Left renal cortex interstitium (tissue), 4 donors: ENCODE measurements at places on chromosomes 3 and 15. TPM values are rescaled to one million over a fixed set of nuclear protein-coding genes. Genes with fewer than 3 reads are reported as not detected.

DNA sequence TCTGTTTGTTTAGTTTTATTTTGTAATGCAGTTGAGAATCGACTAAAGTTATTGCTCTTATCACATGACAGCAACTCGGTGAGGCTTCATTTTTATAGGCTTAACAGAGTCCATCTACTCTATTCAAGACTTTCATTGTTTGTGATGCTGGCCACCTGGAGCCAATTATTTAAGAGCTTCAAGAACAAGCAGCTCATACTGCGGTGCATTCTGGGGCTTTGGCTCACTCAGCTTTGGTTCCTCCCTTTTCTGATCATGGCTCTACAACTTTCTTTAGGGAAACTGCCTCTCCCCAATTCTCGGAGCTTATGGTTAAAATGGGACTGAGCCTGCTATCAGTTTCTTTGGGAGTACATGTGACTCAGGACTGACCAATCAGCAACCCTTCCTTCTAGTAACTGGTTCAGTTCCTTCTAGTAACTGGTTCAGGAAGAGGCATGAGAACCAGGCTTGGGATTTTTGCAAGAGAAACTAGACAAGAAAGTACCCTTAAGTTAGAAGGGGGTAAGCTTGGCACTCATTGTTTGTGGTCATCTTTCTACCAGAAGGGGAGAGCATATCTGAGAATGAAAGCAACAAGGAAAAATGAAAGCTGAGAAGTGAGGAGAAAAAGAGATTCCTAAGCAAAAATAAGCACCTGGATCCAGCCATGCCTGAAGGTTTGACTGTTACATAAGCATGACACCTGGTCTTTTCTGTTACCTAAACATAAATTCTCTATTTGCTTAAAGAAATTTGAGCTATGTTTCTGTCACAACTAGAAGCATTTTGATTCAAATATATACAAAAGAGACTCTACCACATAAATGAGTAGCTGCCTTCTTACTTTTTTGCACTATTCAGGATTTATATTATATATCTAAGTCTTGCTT lies 24.1 kb upstream of the ARHGEF3 start:
- no peak for DNase-seq

DNA sequence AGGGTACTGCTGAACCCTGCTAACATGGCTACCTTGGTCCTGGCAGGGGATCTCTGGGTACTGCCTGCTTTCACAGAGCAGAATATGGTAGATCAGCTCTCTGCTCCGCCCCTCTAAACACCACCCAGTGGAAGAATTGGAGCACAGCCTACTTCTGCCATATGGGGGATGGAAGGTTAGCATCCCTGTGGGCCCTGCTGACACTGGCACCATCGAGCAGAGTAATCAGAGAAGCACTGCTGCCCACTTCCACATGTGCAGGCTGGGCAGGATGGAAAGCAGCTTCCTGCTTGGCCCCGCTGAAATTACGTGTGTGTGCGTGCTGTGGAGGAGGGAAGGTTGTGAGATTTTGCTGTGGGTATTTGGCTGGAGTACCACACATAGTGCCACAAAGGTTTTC lies 24.8 kb downstream of the CCR1 start:
- DNase-seq, result no peak

DNA sequence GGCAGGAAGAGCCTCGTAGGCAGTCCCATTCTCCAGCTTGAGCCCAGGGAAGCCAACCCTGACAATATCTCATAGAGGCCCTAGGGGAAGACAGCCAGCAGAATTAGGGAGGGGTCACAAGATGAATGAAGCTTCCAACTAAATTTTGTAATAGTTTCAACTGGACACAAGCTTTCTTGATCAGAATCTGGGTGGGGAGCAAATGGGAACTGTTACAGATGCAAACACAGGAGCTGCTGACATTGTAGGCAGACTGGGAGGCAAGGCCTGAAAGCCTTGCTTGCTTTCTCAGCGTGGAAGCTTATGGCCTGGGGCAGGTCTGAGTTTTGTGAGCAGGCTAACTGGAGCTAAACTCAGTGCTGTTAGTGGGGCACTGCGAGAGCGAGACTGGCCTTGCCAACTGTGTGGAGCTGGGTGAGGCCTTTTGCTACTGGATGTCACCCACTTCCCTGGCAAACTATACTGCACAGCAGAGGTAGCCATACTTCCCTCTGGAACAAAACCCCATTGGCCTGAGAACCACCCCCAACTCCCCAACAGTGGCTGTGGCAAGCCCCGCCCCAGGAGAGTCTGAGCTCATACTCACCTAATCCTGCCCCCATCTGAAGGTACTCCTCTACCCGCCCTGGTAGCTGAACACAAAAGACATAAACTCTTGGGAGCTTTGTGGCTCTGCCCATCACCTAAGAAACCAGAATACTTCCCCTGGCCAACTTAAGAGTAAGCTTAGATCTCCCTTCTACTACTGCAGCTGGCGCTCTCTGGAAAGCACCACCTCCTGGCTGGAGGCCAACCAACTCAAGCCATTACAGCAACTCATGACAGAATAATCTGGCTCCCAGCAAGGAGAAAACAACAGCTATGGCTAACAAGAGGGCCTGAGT lies 42.9 kb downstream of the CFAP20DC start:
- DNase-seq, result no peak

- DNase-seq, result no peak
These were observed 28.4 kb upstream of the SMAD6 start for GRCh38 chr15:66673410-66674322.

DNA sequence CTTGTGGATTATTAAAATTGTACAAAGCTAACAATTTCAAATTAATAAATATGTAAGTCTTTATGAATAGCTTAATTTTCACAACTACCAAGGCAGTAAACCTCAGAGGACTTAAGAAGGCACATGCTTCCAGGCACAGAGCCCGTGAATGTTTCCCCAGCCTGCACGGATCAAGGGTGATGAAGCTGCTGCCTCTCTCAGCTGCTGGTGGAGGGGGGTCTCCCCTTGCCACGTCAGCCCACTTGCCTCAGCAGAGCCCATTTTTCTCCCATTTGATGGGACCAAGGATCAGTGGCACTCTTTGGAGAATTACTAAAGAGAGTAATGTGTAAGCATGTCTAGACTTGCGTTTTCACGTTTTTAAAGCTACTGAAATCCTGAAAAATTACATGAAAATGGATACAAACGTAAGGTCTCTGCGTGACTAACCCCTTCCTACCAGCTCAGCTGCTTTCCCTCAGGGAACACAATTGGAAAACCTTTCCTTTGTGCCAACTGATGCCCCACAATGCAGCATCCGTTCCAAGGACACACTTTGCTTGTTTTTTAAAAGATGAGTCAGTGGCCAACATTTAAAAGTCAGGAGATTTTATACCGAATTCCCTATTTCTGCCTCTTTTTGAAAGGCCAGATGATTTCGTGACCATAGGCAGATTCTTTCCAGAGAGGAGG lies 494.1 kb downstream of the GABRG3 start:
- no peak for DNase-seq

- no peak for DNase-seq
These were observed 112.1 kb downstream of the GOLIM4 start for GRCh38 chr3:167983583-167983982.

DNA sequence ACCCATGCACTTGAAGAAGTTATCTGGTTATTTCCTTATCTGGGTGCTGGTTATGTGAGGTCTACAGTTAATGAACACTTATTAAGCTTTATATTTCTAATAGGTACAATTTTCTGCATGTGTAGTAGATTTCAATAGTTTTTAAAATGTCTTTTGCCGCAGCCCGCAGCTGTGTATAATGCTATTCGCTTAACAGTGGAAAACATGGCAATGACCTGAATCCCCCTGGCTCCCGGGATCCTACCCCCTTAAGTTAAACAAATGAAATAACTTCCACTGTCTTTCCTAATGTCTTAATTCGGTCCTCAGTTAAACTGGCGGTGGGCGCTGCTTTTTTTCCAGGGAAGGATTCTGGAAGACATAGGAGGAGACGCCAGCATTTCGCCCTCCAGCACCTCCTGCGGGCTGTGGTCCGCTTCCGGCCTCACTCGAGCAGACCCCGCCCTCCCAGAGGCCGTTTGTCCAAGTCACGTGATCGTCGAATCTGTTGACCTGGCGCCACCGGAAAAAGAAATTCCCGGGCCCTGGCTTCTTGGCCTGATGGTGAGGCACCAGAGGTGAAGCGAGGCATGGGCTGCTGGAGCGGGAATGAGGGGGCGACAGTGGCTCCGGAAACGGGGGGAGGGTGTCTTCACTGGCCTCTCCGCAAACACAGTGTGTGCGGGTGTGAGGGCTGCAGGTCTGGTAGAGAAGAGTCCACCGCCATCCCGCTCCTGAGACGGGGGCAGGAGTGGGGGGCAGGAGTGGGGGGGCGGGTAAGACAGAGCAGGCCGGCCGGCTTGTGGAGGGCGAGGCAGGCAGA lies 45.6 kb upstream of the CSPG4 start:
- peak; percentile 90 for DNase-seq

- no peak for DNase-seq
These were observed 216.9 kb downstream of the ROBO2 start for GRCh38 chr3:77256584-77257503.

- DNase-seq, result no peak
These were observed 67.8 kb downstream of the SNRK start for GRCh38 chr3:43353923-43354670.

GRCh38 chr3:178518660-178519396 lies 17.4 kb upstream of the KCNMB2 start:
- no peak for DNase-seq

GRCh38 chr3:29319262-29319661 lies 38.4 kb downstream of the RBMS3 start:
- DNase-seq, result no peak

DNA sequence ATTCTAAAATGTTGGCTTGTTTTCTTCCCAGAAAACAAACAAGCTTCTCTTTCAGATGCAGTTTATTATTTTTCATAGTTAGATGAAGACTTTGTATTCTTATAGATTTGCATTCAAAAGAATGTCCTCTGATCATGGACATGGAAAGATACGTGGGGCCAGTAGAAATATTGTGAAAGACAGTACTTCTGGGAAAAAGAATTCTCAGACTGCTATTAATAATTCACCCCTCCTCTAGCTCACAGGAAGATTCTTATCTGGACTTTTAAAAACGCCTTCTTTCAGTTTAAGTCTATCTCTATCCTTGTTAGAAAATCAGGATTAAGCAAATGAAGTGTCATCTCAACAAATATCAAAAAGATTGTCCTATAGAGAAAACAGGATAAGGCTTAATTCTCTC lies 514.1 kb upstream of the ADAMTS9 start:
- DNase-seq, result no peak

GRCh38 chr3:42721690-42722089 lies 19.1 kb upstream of the HHATL start:
- DNase-seq, result no peak

- DNase-seq, result no peak
These were observed 86.5 kb upstream of the MYZAP start for GRCh38 chr15:57505056-57505715.

- DNase-seq, result no peak
These were observed 171.9 kb downstream of the FMN1 start for GRCh38 chr15:33022629-33023028.

DNA sequence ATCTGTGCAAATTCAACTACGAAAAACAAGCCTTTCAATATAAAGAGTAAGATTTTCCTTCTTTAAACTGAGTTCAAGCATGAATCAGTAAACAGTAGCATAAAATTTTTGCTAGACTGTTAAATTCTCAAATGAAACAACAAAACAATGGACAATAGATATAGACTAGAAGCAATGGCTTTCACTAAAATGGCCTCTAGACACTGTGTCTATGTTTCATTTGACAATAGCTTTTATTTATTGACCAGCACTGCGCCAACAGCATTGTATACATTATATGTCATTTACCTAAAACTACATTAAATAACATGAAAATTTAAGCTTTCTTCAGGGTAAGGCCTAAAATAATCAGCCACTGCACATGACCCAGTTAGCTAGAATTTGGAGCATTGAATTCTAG lies 148.5 kb downstream of the DUT start:
- no peak for DNase-seq

DNA sequence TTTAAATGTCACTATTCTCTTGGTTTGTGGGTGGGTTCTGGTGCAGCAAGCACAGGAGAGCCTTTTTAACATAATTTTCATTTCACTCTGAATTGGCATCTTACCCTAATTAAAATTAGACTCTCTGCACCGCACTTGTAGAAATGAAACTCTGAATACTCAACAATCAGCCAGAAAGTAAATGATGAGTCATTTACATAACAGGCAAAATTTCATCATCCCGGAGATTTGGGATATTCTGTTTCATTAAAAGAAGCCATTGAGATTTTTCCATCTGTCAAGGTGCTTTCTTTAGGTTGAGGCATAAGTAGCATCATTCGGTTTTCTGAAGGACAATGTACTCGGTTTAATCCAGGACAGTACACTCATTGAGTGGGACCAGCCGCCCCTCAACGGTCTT lies 111.0 kb downstream of the RFTN1 start:
- DNase-seq, result no peak

GRCh38 chr3:40079847-40080240 lies 229.7 kb upstream of the EIF1B start:
- DNase-seq, result no peak

DNA sequence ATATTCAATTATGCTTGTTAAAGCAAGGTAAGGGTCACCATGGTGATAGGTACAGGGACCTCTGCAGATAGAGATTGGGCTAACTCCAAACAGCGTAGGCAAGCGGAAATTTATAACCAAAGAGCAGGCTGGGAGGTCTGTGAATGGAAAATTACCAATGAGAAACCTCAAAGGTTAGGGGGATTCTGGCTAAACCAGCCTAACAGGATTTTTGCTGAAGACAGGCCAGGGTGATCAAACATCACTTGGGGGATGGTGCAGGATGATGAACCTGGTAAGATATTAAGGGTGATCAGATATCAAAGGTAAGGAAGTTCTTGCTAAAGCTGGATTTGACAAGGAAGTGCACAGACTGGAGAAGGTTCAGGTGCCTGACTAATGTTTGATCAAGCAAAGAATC lies 35.3 kb upstream of the SNRPN start:
- DNase-seq, result no peak

- DNase-seq, result no peak
These were observed 61.3 kb downstream of the BDH1 start for GRCh38 chr3:197494366-197495058.

Gene LMLN
- polyA plus RNA-seq, result 7.4 TPM

Gene SAMD7
- not detected for polyA plus RNA-seq

Gene DNAH12
- 0.89 TPM for polyA plus RNA-seq

Gene AAGAB
- polyA plus RNA-seq, result 63.4 TPM

Gene STARD9
- 7.7 TPM for polyA plus RNA-seq

Gene NUDT16
- polyA plus RNA-seq, result 40.9 TPM

Gene REC114
- polyA plus RNA-seq, result 0.18 TPM

Gene OR5H1
- not detected for polyA plus RNA-seq

Gene FEZF2
- polyA plus RNA-seq, result not detected
